Activated CD4-positive, alpha-beta T cell treated with anti-CD3 and anti-CD28 coated beads, Interleukin-2, amount 50 U/mL, for 24 hours (primary cell): ENCODE measurements at places on chromosomes 2 and 18.
A peak's percentile ranks its signal among the peaks of the same experiment; 100 is the strongest.

DNA sequence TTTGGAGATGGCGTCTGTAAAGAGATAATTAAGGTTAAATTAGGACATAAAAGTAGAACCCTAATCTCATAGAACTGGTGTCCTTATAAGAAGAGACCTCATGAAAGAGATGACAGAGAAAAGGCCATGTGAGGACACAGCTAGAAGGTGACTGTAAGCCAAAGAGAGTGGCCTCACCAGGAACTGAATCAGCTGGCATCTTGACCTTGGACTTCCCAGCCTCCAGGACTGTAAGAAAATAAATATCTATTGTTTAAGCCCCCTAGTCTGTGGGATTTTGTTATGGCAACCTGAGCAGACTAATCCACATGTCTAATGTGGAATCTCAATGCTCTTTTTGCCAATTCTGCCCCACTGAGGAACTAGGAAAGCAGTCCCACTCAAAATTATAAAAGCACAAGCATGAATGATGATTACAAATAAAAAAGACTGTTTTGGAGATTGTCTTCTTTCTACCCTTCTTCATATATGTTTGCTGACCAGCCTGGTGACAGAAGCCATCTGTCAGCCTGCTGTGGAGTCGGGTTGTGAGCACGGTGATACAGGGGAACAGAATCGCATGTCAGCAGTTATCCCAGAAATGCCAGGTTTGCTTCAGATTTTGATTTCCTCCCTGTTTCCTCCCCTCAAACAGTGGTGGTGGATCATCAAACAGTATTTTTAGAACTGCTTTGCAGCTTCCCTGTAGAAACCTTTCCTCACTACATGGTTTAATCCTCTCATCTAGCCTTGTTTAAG is 54.2 kb downstream of the INPP4A start:
- DNase-seq = no peak

- no peak for DNase-seq
These were observed 9.4 kb upstream of the SOCS6 start for GRCh38 chr18:70279470-70279869.

- no peak for DNase-seq
These were observed 29.6 kb upstream of the SLC30A6 start for GRCh38 chr2:32136097-32136496.

- DNase-seq = no peak
These were observed 37.1 kb upstream of the LINC00305 start for GRCh38 chr18:64185987-64186386.

DNA sequence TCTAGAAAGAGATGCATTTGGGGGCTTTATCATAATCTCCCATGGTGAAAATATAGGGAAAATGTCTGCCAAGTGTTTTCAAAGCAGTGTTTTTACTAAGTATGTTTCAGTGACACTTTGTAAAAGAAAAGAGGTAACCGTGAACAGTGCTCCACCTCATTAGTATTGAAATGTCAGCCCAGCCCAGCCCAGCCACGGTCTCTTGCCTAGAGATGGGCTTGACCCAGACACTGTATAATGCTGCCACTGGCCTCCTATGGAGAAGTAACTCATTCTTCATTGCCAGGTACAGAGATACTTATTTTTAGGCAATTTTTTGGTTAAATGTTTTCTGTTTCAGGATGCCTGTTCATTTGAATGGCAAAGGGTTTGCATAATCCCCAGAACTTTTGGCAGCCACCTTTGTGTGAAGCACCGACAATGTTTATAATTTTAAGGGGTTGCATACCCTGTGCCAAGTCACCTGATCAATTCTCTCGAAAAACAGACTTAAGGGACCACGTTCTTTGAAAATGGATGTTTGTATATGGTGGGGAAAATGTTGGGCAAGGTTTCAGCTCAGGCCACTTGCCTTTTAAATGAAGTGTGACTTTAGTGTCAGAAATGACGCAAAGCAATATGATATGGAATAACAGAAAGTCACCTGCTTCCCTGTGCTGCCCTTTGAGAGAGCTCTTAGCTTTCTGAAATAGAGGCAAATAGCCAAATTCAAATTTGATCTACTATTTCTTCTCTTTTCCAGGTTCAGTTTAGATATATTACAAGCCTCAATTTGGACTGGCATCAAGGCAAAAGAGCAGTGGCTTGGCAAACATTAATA is 314.5 kb upstream of the RGPD4 start:
- DNase-seq = no peak

DNA sequence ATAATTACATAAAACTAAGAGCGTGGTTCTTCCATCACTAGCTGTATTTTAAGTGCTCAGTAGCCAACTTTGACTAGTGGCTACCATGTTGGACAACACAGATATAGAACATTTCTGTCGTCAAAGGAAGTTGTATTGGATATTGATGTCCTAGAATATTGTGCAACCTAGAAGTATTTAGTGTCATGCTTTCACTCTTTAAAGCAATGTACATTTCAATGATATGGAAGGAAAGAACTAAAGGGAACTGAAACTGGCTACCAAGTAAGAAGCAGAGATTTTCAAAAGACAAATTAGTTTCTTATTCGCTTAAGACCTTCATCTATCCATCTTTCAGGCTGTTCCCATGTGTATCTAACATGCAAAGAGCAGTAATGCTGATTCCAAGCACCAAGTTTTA is 85.4 kb upstream of the EML6 start:
- no peak for DNase-seq

DNA sequence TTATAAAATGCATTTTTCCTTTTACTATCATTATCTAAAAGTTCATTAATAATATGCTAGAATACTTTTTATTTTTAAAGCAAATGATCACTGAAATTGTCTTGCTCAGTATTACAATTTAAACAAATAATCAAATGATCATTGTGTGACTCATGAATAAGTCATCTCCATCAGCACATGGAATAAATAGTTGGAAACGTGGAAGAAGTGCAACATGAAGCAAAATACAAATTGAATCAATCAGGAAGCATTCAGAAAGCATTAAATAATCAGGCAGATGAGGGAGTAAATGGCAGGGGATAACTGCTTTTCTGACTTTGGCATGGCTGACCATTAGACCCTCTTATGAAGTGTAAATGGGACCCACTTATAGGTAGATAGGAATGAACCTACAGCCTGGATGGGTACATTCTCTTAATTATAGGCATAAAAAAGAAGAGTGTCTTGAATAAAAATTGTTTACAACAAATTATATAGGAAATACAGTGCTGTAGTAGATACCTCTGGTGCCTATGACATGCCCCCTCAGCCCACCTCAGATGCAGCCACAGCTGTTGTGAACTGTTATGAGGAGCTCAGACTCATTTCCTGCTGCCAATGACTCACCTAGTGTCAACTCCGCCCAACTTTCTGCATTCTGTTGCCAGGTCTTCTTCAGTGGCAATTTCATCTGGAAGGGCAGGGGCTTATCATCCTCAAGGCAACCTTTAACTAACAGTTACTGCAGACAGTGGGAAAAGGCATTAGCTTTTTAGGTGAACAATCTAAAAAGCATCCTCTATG is 936.0 kb downstream of the TRIB2 start:
- DNase-seq = no peak

- DNase-seq = no peak
These were observed 18.2 kb downstream of the WDR35 start for GRCh38 chr2:19971691-19972090.

DNA sequence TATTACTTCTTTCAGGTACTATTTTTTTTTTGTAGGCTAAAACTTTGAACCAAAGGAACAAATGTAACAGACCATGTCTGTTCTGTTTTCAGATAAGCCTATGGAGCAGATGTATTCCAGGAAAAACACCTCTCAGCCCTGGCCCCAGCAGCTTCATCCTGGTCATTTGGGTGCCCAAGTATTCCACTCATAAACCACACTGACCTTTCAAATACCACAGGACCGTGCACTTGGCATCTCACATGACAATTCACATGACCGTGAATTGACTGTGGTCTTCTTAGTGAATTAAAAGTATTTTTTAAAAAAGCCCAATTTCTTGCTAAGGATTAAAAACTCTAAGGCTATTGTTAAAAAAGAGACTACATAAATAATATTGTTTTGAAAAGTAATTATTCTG is 50.2 kb downstream of the SMIM21 start:
- DNase-seq = no peak

GRCh38 chr2:231356466-231356844 is 39.1 kb upstream of the B3GNT7 start:
- DNase-seq = no peak

- DNase-seq = no peak
These were observed 5.8 kb upstream of the ZNF532 start for GRCh38 chr18:58858591-58859468.

GRCh38 chr2:204161886-204162285 is 225.3 kb downstream of the ICOS start:
- no peak for DNase-seq

- no peak for DNase-seq
These were observed 21.7 kb downstream of the GPR35 start for GRCh38 chr2:240646900-240647502.

- DNase-seq = peak; percentile 2
These were observed 138.9 kb upstream of the NABP1 start for GRCh38 chr2:191539068-191539467.

DNA sequence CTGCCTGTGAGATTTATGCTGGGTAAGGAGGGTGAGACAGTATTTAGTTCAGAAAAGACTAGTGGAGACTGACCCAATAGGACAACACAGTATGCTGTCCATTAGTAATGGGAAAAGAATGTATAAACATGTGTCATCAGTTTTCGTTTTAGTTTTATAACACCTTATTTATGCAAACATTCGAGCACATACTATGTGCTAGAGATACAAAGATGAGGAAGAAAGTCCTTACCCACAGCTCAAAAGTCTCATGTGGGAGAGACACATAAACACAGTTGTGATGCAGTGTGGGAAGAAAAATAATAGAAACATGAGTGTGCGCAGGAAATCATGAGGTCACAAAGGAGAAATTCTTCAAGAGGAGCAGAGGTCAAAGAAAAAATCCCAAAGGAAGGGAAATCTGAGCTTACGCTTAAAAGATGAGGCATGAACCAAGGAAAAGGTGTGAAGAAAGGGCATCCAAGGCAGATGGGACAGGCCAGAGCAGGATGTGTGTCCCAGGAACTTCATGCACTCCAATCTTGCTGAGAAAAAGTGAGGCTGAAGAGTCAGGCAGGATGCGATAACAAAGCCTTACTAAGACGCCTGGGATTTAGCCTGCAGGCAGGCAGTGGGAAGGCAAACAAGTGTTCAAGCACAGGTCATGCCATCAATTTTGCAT is 8.1 kb downstream of the METTL21A start:
- DNase-seq = no peak

- DNase-seq = no peak
These were observed 81.9 kb downstream of the IKZF2 start for GRCh38 chr2:213069531-213069930.

GRCh38 chr2:175465101-175465500 is 283.6 kb upstream of the ATP5MC3 start:
- no peak for DNase-seq

DNA sequence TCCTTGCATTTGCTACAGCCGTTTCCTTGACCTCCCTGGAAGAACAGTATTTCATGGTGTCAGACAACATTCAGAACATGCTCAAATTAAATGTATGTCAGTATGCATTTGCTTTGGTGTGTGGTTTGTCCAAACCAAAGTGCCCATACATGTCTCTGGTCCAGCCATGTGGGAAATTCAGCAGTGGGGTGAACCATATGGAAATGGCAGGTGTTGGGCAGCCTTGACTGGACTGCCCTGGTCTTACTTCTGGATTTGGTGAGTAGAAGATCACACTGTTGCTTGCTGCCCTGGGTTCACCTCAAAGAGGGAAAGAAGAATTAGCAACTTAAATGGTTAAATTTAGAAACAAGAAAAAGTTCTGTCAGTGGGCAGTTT is 84.5 kb downstream of the MSH2 start:
- DNase-seq = no peak

DNA sequence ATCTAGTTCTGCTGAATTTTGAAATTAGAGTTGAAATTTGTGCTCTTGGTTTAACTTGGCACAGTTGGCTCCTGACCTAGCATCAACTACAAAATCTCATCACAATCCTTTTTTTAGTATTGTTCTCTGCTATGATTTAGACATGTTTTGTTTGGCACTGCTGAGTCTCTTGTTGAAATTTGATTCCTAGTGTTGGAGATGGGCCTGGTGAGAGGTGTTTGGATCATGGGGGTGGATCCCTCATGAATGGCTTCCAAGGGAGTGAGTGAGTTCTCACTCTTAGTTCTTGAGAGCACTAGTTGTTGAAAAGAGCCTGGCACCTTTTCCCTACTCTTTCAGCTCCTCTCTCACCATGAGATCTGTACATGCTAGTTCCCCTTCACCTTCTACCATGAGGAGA is 605.6 kb upstream of the SLC39A10 start:
- DNase-seq = no peak

- no peak for DNase-seq
These were observed 898.9 kb downstream of the CPS1 start for GRCh38 chr2:211455216-211455841.

DNA sequence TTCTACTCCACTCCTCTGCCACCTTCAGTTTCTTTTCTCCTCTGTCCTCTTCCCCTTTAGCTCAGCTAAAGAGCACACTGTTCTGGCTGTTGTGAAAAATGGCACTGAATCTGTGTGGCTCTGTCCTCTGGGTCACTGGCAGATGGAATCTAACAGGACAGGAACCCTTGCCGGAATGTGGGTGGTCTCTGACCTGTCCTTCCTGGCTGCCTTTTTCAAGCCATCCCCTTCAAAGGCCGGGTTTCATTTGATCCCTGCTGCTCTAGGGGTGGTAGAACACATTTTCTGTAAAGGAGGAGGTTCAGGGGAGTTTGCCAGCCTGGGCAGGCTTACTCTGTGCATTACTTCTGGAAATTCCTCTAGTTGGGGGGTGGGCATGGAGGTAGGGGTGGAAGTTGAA is 29.9 kb downstream of the MTCL1 start:
- DNase-seq = no peak

DNA sequence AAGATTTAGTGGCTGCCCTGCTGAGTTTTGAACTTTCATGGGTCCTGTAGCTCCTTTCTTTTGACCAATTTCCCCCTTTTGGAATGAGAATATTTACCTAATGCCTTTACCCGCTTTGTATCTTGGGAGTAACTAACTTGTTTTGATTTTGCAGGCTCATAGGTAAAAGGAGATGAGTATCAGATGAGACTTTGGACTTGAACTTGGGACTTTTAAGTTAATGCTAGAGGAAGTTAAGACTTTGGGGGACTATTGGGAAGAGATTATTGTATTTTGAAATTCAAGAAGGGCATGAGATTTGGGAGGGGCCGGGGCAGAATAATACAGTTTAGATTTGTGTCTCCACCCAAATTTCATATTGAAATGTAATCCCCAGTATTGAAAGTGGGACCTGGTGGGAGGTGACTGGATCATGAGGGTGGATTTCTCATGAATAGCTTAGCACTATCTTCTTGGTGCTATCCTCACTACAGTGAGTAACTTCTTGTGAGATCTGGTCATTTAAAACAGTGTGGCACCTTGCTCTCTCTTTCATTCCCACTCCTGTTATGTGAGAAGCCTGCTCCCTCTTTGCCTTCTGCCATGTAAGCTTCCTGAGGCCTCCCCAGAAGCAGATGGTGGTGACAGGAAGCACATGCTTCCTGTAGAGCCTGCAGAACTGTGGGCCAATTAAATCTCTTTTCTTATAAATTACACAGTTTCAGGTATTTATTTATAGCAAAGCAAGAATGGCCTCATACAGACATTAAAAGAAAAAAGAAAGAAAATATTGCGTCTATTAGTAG is 6.1 kb downstream of the ADI1 start:
- no peak for DNase-seq
